RCC 7860 (cell line): ENCODE measurements at places on chromosomes 5 and 9.

GRCh38 chr5:72522607-72523006, 15.4 kb upstream of the ZNF366 start:
- no peak for DNase-seq

GRCh38 chr5:106690585-106690984, 980.2 kb downstream of the EFNA5 start:
- DNase-seq = no peak

GRCh38 chr5:138943599-138944173, 68.6 kb upstream of the LRRTM2 start:
- DNase-seq = peak; percentile 60

DNA sequence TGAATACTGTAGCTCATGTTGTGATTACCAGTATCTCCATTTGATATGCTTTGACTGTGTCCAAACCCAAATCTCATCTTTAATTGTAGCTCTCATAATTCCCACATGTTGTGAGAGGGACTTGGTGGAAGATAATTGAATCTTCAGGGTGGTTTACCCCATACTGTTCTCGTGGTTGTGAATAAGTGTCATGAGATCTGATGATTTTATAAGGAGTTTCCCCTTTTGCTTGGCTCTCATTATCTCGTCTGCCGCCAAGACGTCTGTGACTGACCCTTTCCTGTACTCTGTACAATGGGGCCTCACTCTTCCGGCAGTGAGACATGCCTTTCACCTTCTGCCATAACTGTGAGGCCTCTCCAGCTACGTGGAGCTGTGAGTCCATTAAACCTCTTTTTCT, 59.3 kb downstream of the TRIO start:
- DNase-seq = peak; percentile 94

DNA sequence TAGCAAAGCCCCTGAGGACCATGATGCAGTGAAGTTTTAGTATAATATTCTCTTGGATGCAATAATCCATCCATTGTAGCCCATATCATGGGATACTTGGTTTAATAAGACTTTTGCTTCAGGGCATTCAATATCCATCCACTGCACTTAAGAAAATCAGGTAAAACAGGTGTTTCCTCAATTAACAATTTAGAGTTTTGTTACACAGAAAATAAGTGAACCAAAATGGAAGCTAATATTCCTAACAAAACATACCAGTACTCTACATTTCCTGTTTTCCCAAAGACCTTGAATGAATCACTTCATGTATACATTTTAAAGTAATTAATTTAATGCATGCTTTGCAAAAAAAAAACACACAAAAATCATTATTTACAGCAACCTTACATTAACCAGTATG, 305.6 kb downstream of the NR2F1-AS1 start:
- no peak for DNase-seq

GRCh38 chr5:28234356-28234968, 1196.1 kb upstream of the CDH9 start:
- no peak for DNase-seq

- no peak for DNase-seq
Measured at GRCh38 chr5:88761269-88761850, 121.6 kb downstream of the MEF2C start.

DNA sequence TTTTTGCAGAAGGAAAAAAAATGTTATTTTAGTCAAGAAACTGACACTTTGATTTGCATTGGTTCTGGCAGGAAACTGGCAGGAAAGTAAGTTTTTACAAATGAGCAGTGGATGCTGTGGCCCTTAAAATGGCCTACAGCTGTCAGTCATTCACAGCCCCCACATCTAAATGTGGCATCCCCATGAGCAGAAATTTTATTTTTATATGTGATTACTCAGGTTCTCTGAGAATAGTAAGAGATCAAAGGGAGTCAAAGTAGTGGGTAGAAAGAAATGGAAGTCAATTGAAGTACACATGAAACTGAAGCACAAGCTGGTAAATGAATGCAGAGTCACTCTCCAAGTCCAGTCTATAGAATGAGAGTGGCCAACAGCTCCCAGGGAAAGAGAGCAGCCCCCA, 80.3 kb downstream of the ENC1 start:
- no peak for DNase-seq

GRCh38 chr5:355379-355935, 33.9 kb downstream of the AHRR start:
- DNase-seq = no peak

- no peak for DNase-seq
Measured at GRCh38 chr5:13955896-13956295, 11.4 kb upstream of the DNAH5 start.

- no peak for DNase-seq
Measured at GRCh38 chr5:145829708-145830361, 5.3 kb downstream of the PRELID2 start.

DNA sequence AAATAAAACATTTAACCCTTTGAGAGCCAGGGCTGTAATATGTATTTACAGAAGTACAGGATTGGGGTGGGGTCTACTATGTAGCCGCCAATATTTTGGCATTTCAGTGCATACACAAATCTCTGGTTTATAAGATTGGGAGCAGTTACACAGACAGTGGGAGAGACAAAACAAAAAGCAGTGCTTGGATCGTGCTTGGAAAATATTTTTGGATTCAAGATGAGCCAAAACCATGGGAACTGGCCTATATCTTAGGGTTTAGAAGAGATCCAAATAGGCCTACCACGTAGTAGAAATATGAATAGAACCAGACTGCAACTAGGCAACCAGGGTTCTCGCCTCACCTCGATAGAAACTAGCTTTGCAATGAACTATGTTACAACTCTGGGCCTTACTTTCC, 169.6 kb downstream of the SLC12A2 start:
- DNase-seq = no peak

DNA sequence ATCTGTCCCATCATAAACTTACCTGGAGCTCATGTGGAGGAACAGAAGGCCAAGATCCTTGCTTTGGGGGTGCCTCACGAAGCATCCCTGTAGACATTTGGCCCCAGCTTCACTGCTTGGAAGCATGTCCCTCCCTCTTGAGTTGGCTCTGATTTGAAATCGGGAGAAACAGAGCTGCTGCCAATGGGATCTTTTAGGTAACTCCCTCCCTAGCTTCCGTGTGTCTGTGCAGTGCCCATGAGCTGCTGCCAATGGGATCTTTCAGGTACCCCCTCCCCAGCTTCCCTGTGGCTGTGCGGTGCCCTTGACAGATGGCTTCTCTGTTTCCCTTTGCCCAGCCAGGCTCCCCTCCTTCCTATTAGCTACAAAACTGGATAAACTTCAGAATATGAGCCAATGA, 178.0 kb downstream of the NR3C1 start:
- DNase-seq = no peak

GRCh38 chr9:137959641-137960411, 82.2 kb downstream of the CACNA1B start:
- peak; percentile 22 for DNase-seq

DNA sequence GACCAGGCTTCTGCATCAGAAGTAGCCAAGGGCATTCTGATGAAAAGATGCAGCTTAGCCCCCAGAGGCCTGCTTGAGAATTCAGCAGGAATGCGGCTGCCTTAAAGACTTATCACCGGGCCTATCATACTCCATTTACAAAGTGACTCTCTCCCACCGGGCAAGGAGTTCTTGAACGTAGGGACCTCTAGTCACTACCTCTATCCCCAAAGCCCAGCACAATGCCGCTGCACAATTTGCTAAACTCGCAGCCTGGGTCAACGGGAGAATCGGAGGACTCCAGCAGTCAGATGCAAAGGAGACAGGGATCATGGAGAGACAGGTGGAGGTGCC, 661 bp downstream of the PDCL start:
- DNase-seq = no peak

DNA sequence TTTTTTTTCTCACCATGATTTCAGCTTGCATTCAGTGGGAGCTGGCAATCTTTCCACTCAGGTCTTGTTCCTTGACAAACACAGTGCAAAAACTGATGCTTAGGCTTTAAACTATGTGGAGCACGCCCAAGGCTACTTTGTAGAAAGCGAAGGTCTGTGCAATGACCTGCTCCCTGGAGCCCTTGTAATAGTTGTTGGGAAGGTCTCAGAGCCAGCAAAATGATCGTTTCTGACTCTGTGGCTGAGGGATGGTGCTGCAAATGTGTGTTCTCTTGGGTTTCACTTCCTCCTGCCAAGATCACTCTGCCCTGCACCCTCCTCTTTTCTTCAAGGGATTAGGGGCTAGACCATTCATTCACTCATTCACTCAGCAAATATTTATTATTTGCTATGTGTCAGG, 249.7 kb upstream of the MAP3K1 start:
- no peak for DNase-seq

DNA sequence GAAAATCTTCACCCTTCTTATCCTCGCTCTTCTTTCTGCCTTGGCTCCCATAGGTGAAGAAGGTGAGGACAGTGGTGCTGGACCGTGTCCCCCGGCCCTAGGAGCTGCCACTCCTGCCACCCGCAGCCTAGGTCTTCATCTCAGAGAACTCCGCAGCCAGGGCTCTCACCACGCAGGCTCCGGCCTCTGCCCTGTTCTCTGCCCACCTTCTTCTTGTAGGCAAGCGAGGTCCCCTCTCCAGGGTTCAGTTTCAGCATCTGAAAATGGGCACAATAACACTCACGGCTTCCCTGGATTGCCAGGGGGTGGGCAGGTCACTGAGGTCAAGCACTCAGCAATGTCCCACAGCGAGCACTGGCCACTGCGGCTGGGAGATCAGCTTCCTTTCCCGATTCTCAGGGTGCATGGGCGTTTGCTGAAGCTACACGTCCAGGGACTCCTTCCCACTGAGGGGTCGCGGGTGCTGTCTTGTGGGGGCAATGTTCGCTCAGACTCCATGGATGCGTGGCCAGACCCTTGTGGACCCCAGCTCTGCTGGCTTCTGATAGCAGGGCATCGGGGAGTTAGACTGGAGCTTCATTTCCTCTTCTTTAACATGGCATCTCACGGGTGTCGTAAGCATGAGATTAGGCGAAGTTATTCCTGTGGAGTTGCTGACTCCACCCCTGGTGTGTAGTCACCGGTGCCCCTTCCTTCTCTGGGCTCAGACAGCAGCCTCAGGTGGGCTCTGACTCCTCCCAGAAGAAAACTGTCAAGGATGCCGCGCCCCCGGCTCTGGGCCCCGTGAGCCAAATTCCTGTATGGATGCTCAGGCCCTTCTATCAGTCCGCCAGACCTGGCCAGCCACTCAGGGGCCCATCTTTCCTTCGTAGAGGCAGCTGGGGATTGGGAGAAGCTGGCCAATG, 145.1 kb upstream of the IRX2 start:
- no peak for DNase-seq

GRCh38 chr9:134768709-134769351, 111.8 kb upstream of the FCN2 start:
- DNase-seq = no peak

DNA sequence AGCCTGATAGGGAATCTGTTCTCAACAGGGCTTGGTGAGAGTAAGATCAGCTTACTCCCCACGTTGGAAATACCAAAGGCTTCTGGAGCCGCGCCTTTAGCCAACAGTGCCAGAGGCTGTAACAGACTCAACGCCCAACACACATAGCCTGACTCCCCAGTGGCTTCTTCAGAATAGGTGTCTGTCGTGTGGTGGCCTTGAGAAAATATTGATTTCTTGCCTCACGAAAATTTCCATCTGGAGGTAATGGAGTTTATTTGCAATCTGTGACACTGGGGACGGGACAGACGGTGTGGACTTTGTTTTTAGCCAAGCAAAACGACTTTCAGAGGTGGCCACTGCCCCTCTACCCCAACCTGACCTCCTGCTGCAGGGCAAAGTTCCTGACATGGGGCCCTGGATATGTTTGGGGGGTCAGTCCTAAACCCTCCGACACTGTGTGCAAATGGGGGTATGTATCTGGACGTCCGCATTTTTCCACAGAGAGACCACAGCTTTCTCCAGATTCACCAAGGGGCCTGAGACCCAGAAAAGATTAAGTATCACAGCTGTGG, 189.3 kb downstream of the CDK5RAP2 start:
- no peak for DNase-seq

DNA sequence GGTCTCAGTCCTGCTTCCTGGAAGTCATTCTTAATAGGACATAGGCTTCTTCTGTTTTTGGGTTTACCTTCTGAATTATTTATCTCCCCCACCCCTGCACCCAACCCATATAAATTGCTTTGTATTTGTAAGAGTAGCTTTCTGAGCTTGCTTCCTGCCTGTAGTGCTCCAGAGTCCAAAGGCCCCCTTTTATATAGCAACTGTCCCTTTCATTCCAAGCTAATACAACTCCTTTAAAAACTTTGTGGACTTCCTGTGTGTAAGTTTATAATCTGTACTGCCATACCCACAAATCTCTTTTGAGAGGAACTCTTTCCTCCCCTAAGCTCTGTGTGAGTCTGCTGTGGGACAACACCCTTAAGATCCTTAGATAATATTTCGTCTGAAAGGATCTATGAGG, 7.8 kb downstream of the JAK2 start:
- no peak for DNase-seq

- DNase-seq = no peak
Measured at GRCh38 chr5:103503066-103503465, 59.5 kb downstream of the NUDT12 start.

DNA sequence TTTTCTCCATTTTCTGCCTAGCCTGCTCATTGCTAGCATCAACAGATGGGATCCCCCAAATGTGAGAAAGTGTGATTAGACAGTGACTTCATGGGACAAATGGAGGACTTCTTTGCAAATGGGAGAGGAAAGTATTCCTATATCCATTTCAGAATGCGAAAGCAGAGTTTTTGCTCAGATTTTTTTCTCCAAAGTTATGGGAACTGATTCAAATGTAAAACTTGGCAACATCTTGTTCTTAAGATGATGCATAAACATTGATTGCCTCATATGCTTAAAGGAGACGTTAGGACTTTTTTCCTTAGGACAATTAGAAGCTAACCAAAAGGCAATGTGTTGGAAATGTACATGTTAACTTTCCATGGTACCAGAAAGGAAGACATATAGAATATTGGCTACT, 704.3 kb upstream of the ZNF608 start:
- no peak for DNase-seq

GRCh38 chr9:32265037-32265436, 119.4 kb upstream of the ACO1 start:
- DNase-seq = no peak

DNA sequence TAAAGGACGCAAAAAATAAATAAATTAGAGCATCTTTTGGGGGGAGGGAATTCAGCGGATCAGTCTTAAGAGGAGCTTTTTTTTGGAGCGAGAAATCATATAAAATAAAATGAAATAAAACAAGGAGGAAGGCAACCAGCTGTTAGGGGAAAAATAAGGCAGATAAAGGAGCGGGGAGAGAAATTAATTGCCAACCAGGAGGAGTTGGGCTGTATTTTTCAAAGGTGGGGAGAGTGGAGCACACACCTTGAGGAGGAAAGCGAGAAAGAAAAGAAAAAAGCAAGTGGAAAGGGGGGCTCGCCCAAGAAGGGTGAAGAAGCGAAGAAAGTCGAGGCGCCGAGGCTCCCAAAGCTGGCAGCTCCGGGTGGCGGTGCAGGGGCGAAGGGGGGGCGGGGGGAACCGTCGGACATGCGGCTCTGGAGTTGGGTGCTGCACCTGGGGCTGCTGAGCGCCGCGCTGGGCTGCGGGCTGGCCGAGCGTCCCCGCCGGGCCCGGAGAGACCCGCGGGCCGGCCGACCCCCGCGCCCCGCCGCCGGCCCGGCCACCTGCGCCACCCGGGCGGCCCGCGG, at the start of gene PAPPA:
Gene PAPPA (plus strand): TSS at position 27 of the 569 bp plus-strand sequence. CDS start 382 bp downstream, at position 409.
- DNase-seq = no peak
